ENCODE measurements at places on chromosomes 5 and 9.

DNA sequence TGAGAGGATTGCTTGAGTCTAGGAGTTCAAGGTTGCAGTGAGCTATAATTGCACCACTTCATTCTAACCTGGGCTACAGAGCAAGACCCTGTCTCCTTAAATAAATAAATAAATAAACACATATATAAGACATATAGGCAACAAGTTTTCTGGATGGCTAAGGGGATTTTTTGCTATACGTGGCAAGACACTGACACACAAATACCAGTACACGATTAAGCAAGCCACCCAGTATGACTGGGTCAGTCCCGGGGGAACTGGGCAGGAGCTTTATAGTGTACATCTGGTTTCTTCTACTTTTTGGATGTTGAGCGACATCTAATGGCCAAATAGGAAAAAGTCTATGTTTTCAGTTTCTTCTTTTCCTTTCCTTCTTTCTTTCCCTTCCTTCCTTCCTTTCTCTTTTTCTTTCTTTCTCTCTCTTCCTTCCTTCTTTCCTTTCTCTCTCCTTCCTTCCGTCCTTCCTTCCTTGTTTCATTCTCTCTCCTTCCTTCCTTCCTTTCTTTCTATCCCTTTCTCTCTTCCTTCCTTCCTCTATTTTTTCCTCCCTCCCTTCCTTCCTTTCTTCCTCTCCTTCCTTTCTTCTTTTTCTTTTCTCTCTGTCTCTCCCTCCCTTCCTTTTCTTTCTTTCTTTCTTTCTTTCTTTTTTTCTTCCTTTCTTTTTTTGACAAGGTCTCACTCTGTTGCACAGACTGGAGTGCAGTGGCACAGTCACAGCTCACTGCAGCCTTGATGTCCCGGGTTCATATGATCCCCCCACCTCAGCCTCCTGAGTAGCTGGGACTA lies 47.0 kb upstream of the PLIN2 start:
- DNase-seq: peak; percentile 81

- no peak for DNase-seq
Measured at GRCh38 chr9:113322671-113323070, 17.4 kb downstream of the WDR31 start.

DNA sequence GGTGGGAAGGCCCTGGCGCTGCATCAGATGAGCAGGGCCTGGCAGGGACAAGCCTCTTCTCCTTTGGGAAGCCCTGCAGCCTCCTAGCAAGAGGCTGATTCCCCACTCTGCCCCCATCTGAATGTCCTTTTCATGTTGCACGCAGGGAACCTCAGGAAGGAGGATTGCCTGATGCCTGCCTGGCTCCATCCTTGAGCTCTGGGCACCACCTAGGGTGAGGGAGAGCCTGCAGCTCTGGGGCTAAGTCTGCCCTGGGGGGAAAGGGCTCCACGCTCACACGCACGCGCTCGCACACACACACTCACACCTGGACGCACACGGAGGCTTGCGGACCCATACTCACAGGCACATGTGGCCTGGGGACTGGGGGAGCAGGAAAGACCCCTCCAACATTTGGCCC lies 86.6 kb downstream of the LMX1B start:
- DNase-seq: no peak

DNA sequence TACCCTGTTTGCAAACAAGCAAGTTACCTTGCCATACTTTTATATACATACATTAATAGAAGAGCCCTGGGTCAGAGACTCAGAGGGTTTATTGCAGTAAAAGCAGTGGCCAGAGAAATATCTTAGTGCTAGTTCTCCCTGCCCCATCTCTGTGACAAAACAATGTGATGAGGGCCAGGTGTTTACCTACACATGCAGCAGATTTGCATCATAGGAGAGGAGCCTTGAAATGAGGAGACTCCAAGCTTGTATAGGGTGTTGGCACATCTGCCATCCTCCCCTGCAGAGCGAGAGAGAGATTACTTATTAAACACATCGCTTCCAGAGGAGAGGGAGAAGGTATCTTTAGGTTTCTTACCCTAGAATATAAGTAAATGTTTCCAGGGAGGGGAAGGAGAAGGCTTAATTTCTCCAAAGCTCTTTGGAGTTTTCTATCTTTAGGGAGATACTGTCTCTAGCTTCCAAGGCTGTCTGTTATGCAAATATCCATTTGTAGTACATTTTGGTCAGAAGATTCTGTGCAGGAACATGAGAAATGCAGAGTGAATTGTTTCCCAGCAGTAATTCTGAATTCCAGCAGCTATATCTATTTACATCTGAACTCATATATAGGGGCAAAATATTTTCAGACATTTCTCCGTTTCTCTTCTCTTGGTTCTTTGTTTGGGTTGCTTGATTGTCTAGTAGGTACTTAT lies 15.7 kb downstream of the FER start:
- no peak for DNase-seq

- no peak for DNase-seq
Measured at GRCh38 chr5:816176-816575, 31.6 kb upstream of the ZDHHC11B start.

GRCh38 chr5:156715287-156715686 lies 134.8 kb upstream of the PPP1R2B start:
- DNase-seq: no peak

GRCh38 chr9:5596173-5596572 lies 32.7 kb upstream of the RIC1 start:
- no peak for DNase-seq

GRCh38 chr9:118290116-118290515 lies 585.9 kb downstream of the TLR4 start:
- no peak for DNase-seq

DNA sequence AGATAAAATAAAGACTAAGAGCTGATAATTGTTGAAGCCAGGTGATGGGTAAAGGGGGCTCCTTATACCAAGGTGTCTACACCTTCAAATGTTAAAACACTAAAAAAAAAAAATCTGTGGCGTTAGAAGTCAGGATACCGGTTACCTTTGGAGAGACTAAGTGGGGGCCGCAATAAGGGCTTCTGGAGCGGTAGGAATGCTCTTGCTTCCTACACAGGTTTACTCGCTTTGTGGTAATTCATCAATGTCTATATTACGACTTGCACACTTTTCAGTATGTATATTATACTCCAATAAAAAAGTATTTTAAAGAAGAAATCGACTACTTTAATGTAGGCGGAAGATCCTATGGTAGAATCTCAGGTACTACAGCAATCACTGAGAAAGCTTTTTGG lies 12.5 kb downstream of the MRPS27 start:
- no peak for DNase-seq

DNA sequence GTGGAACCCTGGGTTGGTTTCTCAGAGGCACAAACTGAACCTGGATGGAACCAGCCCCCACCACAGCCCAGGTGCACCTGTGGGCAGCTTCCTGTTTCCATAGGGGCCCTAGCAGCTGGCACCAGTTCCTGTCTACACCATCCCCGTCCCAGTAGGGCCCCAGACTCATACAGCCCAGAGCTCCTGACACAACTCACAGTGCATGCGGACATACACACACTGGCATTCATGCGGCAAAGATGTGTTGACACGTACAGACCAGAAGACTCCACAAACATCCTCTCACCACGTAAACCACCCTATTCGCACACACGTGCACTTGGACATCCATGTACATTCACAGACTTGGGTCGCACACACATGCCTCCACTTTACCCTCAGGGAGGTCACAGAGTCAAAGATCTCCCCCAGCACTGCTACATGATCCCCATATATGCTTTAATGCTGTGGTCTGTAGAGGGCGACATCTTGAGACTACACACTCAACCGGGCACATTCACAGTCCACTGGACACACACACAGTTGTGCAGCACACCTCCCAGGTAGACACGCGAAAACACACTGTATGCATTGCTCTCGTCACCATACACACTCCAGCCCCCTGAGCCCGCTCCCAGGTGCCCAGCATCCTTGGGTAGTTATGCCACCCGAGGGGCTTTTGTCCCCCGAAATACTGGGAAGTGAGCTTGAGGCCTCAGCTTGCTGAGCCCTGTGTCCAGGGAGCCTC lies 22.4 kb downstream of the CXXC5 start:
- DNase-seq: no peak

DNA sequence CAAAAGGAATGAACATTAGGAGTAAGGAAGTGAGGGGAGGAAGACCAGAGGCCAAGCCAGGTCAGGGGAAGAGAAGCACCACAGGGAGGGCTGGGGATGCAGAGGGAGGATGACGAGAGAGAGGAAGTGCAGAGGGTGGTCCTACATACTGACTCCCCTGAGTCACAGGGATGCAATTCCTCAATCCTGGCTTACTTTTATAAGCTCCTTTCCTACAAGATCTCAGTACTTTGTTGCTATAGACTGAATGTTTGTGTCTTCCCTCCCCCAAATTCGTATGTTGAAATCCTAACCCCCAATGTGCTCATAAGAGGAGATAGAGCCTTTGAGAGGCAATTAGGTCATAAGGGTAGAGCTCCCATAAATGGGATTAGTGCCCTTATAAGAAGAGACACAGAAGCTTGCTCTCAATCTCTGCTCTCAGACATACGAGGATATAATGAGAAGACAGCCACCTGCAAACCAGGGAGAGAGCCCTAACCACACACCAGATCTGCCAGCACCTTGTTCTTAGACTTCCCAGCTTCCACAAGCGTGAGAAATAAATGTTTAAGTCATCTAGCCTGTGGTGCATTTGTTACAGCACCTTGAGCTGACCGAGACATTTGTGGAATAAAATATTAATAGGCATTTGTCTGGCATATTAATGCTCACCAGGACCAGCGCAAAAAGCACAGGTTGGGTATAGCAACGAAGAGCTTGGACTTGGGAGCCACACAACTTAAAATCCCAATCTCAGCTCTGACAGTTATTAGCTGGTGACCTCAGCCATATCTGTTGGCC lies 33.4 kb downstream of the GCNT4 start:
- DNase-seq: no peak

- peak; percentile 90 for DNase-seq
Measured at GRCh38 chr9:6007770-6008168, 7.7 kb downstream of the RANBP6 start.

DNA sequence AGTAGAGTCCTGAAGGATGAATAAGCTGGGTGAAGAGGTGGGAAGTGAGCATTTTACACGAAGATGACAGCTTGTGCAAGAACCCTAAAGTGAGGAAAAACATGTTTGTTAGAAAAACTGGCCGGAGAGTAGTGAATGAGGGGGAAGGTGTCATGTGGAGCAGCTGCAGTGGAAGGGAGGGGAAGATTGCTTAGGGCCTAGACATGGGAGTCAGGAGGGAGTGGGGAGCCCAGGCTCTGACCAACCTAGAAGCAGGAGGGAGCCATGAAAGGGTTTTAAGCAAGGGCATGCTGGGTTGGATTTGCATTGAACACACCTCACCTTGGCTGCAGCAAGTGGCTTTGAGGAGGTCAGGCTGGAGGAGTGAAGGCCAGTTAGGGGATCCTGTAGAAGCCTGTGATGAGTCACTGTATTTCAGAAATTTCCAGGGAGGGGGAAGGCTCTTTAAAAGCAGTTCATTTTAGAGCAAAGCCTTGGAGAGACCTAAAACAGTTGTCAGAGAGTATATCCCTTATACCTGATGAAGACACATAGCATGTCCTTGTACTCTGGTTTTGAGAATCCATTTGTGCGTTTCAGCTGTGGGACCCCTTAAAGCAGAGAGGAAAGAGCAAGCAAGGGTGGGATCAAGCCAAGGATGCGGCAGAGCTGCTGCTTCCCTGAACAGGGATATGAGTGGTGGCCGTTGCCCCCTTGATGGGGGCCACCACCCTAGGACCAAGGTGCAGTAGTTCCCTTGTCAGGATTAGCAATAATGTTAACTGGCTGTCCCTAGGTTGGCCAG lies 45.4 kb downstream of the ANGPTL2 start:
- DNase-seq: no peak

GRCh38 chr9:134966270-134966669 lies 48.6 kb upstream of the FCN1 start:
- DNase-seq: peak; percentile 15

GRCh38 chr5:153823036-153823435 lies 215.7 kb downstream of the FAM114A2 start:
- DNase-seq: no peak

- DNase-seq: no peak
Measured at GRCh38 chr9:136409557-136410455, 608 bp downstream of the ENTR1 start.

DNA sequence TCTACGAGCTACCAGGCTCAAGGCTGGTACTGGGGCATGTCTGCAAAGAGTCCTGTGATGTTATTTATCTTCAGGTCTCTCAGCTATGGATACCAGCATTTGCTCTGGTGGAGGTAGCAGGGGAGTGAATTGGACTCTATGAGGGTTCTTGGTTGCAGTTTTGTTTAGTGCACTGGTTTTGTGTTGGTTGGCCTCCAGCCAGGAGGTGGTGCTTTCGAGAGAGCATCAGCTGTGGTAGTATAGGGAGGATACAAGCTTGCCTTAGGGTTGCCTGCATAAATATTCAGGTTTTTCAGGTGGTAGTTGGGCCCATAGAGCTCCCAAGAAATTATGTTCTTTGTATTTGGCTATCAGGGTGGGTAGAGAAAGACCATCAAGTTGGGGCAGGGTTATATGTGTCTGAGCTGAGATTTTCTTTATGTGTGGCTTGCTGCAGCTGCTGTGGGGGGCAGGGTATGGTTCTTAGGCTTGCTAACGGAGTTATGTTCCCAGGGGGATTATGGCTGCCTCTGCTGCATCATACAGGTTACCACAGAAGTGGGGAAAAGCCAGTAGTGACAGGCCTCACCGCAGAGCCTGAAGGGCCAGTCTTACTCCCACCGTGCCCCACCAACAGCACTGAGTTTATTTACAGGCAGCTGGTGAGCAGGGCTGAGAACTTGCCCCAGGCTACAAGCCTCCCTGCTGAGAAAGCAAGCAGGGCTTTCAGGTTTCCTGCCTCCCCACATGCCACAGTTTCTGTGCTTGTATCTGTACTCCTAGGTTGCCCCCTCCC lies 9.7 kb upstream of the RIOK2 start:
- no peak for DNase-seq

DNA sequence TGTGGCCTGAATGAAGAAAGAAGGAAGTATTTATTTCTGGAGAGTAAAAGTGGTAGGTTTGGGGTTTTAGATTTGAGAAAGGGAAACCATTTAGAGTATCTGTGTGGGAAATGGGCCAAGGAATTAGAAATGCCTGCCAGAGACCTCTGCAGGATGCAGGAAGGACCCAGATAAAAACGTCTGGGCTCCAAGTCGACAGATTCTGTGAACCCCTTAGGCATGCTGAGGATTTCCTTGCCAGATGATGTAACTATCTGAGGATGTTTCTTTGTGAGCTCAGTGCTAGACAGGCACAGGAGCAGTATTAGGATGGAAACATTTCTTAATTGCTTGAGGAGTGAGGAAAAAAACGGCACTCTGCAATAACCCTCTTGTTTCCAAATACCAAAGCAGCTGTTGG lies 251.8 kb upstream of the DMRT1 start:
- DNase-seq: no peak

- DNase-seq: no peak
Measured at GRCh38 chr5:72156946-72157624, 49.8 kb downstream of the MAP1B start.

DNA sequence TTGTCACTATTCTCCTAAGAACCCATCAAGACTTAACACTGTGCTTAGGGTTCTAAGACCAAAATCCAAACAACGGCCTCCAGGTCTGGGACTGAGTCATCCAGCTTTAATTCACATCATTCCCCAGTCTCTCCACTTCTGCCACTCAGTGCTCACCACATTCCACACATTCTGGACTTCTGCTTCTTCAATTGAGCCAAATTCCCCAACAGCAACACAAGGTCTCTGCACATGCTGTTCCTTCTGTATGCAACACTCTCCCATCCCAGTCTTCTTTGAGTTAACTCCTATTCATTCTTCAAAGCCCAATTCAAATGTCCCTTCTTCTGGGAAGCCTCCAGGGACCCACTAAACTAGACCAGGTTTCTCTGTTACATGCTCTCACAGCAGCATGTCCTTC lies 97.8 kb downstream of the GPR21 start:
- no peak for DNase-seq

Data from Right ventricle myocardium inferior (tissue), 1 donor.